Right forelimb (tissue), 1 donor: ENCODE measurements at places on chromosomes 2 and 18.

- no peak for DNase-seq
Measured at GRCh38 chr18:11518788-11519685, 90.4 kb upstream of the SLC35G4 start.

DNA sequence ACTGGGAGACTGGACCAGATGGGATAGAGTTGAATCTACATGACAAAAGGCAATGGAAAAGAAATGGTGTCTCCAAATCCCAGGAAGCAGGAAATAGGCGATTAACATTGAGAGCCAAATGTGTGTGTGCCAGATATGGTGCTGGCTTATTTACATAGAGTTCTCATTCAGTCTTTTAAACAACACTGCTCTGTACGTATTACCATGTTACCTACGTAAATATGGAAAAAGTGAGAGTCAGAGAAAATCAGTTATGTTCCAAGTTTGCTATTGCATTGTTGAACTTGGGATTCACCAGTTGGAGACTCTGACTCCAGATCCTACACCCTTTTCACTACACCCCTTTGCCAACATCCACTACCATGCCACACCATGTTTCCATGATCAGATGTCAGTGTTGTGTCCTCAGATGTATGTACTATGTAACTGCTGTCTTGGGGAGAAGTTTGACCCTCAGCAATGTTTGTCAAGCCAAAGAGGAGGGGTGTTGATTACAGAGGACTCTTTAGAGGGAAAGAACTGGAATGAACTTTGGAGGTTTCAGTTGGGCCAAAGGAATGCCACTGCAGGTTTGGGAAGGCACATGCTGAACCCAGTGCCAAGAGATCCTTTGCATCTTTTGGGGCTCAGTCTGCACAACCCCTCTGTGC is 19.6 kb upstream of the GREB1 start:
- DNase-seq = no peak

DNA sequence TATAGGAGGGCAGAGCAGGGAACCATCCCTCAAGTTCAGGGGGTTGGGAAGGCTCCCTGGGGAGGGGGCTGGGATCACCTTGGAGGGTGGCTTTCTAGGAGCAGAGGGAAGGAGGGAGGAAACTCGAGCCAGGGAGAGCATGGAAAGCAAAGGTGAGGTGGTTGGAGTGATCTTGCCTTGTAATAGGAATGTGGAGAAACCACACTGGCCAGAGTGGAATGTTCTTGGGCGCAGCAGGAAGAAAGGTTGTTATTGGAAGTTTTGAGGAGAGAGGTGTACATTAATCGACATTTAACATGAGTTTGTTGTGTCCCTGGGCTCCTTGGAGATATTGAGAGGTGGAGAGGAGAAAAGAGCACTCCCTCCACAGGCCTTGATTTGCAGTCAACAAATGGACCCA is 272.2 kb downstream of the PRKCE start:
- DNase-seq = no peak

GRCh38 chr2:54858021-54858681 is 134.7 kb downstream of the EML6 start:
- DNase-seq = no peak

DNA sequence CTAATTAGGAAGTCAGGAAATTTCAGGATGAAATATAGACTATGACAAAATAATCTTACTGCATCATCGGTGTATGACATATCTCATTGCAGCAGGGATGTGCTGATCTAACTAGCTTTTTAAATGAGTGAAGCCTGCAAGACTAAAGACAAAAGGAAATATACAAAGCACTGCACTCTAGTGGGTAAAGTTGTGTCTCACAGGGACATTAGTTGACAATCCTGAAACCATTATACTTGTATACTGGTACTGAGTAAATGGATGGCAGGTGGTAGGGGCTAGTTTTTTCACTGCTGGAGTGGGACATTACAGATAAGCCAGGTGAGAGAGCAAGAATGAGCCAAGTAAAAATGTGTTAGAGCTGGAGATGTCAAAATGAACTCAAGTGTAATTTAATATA is 317.5 kb upstream of the RAB6C start:
- no peak for DNase-seq

GRCh38 chr2:85011098-85011497 is 40.1 kb downstream of the KCMF1 start:
- DNase-seq = no peak

- DNase-seq = no peak
Measured at GRCh38 chr2:75870651-75871137, 160.0 kb upstream of the GCFC2 start.

DNA sequence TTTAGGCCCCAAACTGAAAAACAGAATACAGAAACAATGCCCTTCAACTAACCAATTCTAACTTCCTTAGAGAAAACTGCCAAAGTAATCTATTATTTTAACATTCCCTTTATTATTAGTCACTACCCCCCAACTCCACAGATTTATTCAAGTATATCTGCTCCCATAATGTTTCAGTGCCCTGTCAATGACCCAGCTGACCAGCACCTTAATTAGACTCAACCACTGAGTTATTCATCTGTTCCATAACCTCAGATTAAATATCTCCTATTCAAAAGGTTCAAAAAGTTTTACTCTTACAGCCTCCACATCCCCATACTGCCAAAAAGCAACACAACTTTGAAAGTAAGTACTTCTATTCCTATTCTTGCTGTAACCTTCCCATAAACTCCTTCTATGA is 202.4 kb downstream of the EXOC6B start:
- no peak for DNase-seq
